Activated T-helper 1 cell treated with anti-CD3 and anti-CD28 coated beads, Interleukin-2, amount 50 U/mL, for 16 hours (primary cell): ENCODE measurements at places on chromosomes 5 and 9.

DNA sequence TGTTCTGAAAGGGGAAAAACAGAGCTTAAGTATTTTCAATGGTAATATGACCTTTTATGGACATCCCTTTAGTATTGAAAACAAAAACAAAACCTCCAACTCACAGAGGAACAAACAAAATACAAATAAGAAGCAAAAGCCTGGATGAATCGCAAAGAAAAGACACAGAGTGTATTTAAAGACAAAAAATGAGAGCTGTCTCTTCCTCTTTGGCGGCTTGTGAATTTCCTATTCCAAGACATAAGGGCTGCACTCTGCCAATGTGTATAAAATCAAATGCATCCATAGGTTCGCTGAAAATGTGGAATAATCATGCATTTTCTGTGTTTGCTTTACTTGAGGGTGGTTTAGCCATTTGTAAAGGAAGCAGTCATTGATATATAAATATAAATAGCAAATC, 739.3 kb upstream of the ZNF608 start:
- DNase-seq: no peak

DNA sequence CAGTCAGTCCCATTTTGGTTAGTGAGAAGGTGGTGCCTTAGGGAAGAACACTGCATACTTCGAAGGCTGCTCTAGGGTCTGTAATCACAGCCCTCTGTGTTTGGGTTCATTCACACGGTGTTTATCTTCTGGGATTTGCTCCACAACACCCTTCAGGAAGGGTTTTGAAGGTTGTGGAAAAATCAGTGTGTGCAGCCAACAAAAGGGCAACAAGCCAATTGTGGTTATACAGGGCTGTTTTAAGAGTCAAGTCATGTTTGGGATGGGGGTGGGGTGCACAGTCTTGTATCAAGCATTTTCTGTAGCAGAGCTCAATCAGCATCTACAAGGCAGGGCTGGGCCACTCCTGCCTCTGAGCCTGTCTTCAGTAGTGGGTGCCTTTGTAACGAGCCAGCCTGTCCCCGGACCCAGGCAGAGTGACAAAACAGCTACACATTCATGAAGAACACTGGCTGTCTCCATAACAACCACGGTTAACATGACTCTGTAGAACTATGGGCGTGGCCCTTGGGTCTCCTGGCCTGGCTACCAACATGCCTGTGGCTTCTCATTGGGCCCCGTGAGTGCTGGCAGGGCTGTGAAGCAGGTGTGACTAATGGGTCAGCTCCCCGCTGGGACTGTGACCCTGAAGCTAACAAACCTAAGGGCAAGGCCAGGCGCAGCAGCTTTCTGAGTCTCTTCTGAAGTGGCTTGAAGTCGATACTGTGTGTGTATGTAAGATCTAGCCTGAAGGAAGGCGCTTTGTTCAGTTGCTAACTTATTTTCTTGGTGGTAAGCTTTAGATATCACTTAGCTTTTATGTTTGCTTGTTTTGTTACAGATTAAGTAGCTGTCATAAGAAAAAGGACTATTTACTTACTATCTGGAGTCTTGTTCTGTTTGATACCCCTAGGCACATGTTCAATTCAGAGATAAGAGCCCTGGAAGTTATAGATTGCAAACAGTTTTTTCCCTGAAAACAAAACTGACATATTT, 27.9 kb upstream of the GOLM1 start:
- DNase-seq: no peak

GRCh38 chr5:154273028-154273617, 82.6 kb downstream of the GALNT10 start:
- no peak for DNase-seq

- DNase-seq: no peak
These were observed 397.6 kb downstream of the SPOCK1 start for GRCh38 chr5:137101544-137101943.

DNA sequence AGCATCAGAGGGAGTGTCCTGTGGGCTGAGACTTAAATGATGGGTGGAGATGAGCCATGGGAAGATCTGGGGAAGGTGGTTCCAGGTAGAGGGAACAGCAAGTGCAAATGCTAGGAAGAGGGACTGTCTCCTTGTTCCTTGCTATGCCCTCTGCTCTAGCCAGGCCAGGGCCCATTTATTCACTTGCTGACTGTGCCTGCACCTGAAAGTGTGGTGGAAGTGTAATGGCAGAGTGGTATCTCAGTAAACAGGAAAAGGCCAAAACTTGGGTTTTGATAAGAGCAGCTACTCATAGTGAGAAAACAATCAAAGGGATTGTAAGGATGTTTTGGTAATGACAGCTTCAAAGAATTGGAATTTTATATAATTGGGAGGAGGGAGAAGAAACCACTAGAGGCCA, 32.4 kb downstream of the TLE4 start:
- DNase-seq: no peak

DNA sequence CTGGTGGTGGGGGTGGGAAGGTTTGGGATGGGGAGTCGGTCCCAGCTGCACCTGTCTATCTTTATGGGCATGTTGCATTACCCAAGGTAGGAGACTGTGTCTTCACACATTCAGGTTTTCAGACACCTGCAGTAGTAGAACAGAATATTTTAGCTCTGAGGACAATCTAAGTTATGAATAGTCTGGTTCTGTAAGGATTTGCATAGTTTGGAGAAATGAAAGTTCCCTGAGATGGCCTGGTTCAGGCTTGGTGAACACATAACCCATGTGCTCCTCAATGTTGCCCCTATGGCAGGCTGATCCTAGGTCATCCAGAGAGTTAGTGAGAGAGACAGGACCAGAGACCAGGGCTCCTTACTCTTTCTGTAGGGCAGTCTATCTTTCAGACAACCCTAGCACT, 20.7 kb downstream of the TNFSF8 start:
- DNase-seq: no peak

- DNase-seq: no peak
These were observed 61.6 kb upstream of the RPS23 start for GRCh38 chr5:82339792-82340191.

DNA sequence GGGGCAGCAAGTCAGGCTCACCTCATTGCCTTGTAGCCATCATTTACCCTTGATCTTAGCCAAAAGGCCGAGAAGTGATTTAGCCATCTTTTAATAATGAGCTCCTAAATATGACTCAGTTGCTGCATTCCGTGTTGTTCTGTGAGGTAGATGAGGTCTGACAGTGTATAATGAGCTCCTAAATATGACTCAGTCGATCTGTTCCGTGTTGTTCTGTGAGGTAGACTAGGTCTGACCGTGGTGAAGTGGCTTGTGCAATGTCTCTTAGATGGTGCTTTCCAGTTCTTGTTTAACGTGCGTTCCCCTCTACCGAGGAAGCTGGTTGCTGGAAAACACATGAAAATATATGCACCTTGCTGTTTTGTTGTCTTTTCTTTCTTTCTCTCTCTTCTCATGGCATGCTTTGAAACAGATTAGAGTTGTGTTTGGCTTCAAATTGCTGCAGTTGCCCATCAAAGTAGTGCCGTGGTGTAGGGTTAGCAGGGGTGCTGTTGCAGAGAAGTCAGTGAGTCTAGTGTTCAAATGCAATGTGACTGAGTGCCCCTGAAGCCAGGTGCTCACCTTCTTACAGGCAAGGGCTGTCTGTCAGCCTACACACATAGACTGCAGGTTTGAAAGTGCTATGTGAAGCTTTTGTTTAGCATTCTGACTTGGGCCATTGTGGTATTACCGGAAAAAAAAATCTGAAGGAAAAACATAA, 118.6 kb downstream of the KDM4C start:
- no peak for DNase-seq

DNA sequence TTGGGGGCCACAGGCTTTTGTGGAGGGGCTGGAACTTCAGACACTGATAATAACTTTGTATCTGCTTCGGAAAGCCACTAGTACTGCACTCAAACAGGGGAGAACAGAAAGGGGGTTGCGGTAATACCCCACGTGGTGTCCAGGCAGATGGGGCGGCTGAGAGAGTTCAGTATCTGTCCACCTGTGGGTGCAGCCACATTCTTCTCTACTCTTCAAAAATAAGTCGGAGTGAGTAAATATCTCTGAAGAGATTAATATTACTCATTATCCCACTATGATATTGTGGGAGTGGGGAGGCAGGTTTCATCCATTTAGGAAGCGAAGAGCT, 102.1 kb upstream of the SSBP2 start:
- no peak for DNase-seq

GRCh38 chr5:100905259-100905914, 2.3 kb upstream of the ST8SIA4 start:
- no peak for DNase-seq

- DNase-seq: no peak
These were observed 48.3 kb upstream of the RNF130 start for GRCh38 chr5:180119903-180120236.

DNA sequence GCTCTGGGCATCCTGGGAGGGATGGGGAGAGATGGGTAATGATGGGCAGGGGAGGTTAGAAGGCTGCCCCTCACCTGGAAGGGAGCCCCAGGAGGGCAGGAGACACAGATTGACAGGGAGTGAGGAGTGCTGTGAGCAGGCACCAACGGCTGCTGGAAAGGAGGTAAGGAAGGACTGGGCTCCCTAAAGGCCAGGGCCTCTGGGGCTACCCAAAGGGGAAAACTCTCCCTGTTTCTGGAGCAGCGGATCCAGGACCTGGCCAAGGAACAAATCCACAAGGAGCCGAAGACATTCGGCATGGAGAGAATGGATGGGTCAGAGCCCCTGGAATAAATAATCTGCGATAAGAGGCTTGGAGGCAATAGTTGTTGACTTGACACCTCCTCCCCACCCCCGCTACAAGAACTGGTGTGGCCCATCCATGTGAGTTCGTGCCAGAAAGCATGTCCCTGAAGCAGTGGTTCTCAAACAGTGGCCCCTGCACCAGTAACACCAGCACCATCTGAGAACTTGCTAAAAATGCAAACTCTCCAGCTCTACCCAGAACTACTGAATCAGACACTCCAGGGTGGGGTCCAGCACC, 208.3 kb downstream of the GABBR2 start:
- no peak for DNase-seq

GRCh38 chr9:80359941-80360881, 788.4 kb downstream of the TLE4 start:
- no peak for DNase-seq

GRCh38 chr5:140925806-140926442, at the start of gene PCDHAC1:
TSS of gene PCDHAC1 (plus strand) at chr5:140926299. CDS start at chr5:140926893, 594 bp downstream.
- DNase-seq: no peak

- DNase-seq: no peak
These were observed 133.9 kb upstream of the PANK3 start for GRCh38 chr5:168713051-168713450.

DNA sequence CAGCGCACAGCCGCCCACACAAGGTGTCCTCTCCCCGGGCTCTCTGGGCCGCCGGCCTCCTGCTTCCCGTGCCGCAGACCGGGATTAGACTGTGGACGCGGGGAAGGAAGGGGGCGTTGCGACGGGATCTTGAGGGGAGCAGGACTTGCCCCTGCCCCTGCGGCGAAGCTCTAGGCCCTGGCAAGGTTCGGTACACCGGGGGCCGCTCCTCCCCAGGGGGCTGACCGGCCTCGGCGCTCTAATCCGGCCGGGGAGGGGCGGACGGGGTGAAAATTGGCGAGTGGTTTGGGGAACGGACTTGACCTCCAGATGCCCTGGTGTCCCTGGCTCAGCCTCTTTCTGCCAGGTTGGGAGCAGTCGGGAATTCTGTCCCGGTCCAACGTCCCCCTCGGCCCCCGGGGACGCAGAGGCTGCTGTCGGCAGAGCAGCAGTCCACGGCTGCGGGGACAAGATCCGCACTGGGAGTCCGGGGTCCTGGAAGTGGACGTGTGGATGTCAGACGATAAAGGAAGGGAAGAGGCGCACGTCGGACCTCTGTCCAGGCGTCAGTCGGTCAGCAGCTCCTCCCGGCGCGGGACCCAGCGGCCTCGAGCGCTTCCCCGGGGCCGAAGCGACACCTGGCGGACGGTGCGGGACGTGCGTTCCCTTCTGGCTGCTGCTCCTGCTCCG, 1.9 kb upstream of the CNTFR start:
- DNase-seq: peak; percentile 67

DNA sequence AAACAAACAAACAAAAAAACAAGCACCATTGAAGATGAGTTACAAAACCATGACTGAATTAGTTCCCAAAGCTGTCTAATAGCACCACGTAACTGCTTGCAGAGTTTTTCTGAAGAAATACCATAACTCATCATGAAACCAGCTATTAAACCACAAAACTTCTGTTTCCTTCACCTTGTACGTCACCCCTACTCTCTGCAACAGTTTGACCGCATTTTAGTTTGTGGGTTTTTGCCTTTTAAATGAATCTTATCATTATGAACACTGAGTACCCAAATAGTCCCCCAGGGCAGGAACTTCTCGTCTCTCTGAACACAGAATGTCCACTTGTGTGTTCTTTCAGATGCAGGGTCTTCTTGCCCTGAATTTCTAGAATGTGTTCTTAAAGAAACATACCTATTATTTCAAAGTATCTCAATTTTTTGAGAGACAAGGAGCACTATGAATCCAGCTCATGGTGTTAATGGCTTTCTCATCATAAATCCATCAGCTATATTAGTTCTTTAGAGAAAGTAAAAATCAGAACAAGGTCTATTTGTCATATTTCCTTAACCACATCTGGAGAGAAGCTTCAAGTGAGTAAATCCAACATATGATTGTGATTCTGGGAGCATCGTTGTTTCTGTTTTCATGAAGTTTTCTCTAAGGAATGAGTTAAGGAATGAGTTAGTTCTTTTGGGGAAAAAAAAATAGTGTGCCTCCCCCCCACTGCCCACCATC, 210.6 kb downstream of the AUH start:
- no peak for DNase-seq

- no peak for DNase-seq
These were observed 362.0 kb downstream of the SPOCK1 start for GRCh38 chr5:137136991-137137632.
